NCI-H510A treated with DMSO at 0.1 percent for 48 hours (cell line): ENCODE measurements at places on chromosomes 2 and 18.

DNA sequence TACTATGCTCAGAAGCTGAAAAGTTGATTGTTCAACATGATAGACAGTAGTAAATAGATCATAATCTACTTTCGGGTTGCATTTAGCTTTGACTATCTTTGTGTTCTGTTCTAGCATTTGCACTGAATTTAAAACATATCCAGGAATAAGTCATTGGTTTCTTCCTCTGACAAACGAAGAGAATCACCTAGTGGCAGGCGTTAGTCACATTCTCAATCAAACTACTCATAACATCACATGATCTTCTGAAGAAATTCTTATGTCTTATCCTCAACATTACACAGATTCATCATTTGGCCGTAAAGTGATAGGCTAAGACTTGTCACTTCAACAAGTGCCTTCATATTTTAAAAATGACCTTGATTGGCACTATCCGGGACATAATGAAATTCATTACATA, 63.6 kb upstream of the TTC21B start:
- no peak for DNase-seq

- DNase-seq = no peak
Observed at GRCh38 chr2:171491292-171491691, 31.0 kb upstream of the CYBRD1 start.

DNA sequence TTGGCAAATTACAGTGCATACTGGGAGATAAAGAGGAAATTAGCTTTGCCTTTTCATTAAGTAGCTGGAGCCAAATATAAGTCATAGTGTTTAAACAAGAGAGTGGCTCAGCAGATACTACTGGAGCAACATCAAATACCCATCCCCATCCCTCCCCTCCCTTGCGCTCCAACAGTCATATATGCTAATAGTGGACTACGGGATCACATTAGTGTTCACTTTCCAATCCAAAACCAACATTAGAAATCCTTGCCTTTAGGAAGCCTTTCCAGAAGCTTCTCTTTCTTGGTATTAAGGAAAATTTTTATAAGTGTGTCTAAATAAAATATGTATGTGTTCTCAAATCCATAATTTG, 1669.3 kb downstream of the SUCLG1 start:
- no peak for DNase-seq

GRCh38 chr2:23529659-23530058, 144.7 kb downstream of the KLHL29 start:
- no peak for DNase-seq

DNA sequence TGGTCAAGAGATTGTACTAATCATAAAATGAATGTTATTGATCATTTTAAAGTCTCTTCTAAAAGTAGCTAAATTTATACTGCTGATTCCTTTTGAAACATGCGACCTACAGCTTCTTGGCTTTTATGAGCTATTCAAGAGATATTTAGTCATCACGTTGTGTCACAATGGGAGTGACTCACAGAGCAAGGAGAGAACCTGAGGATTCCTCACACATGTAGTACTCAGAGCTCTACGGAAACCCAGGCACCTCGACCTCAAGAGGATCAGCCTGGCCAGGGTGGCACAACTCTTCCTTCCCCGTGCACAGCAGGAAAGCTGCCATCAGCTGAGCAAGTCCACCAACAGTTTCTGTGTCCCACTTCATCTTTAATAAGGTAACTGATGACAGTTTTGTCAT, at the start of gene DHRS9:
TSS of gene DHRS9 (plus strand) at position 223 of the 400 bp plus-strand sequence. CDS start 12,019 bp downstream, outside the sequence.
- DNase-seq = no peak

- DNase-seq = no peak
Observed at GRCh38 chr2:46829231-46829995, 86.2 kb downstream of the MCFD2 start.

GRCh38 chr2:27212626-27213471, 781 bp upstream of the SLC5A6 start:
- DNase-seq = peak; percentile 32

- no peak for DNase-seq
Observed at GRCh38 chr2:112846031-112846430, 9.5 kb upstream of the IL1B start.

- peak; percentile 5 for DNase-seq
Observed at GRCh38 chr2:60468382-60469085, 84.9 kb downstream of the BCL11A start.

- no peak for DNase-seq
Observed at GRCh38 chr2:69335311-69335710, 51.7 kb downstream of the GFPT1 start.

DNA sequence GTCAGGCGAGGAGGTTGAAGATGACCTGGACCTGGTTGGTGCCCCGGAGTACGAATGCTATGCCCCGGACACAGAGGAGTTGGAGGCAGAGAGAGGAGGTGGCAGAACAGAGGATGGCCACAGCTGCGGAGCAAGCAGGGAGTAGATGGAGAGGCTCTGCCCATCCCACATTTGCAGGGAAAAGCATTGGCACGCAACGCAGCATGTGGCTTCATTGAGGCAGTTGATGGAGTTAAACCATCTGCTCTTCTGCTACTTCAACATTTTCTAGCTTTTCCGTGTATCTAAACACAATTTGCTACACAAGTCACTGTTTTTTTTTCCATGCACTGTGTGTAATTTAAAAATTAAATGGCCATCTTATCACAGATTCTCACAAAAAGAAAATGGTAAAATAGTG, 11.8 kb downstream of the RBFA start:
- no peak for DNase-seq

GRCh38 chr2:227325839-227326195, 766 bp downstream of the MFF start:
- DNase-seq = peak; percentile 50

DNA sequence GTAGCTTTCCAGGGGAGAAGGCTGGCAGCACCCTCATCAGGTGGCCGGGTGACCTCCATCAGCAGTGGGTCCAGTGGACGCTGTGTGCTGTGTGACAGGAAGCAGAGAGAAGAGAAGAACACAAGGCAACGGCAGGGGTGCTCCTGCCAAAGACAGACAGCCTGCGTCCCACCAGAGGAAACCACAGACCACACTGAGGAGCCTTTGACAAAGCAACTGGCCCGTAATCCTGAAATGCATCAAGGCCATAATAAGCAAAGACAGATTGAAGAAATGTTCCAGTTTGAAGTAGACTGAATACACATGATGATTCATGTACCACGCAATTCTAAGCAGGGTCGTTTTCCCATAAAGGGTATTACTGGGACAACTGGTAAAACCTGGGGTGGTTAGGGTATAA, 172.4 kb downstream of the FBXO15 start:
- DNase-seq = no peak

DNA sequence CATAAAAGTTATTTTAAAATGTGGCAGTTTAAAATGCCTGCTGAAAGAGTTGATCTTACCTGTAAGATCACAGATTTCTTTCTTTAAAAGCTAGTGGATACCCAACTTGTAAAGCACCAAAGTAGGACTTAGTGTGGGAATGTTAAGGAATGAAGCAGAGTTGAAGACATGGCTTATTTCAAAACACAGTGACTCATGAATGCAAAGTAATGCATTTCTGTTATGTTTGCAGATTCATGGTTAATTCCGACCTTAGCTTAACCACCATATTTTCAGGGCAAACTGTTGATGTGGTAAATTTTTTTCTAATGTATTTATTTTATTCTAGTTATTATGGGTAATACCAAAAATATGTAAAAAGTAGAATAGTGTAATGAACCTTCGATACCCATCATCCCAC, 206.8 kb upstream of the FOSL2 start:
- DNase-seq = no peak

- no peak for DNase-seq
Observed at GRCh38 chr2:187329586-187329985, 118.5 kb downstream of the CALCRL start.

GRCh38 chr2:216103213-216103612, 5.9 kb upstream of the XRCC5 start:
- no peak for DNase-seq

DNA sequence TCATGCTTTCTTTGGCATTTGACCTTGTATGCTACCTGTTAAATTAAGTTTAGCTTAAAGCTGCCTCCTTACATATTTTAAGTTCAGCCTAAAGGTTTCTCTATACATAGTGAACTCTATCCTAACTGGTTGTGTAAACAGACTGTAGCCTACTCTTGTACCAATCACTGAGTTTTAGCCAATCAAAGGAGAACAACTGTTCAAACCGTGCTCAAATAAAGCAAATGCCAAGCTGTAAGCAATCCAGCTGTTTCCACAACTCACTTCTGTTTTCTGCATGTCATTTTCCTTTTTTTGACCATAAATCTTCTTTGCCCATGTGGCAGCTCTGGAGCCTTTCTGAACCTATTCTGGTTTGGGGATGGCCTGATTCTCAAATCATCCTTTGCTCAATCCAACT, 1603.8 kb upstream of the ACVR2A start:
- no peak for DNase-seq

GRCh38 chr2:32882816-32883810, 63.6 kb upstream of the LTBP1 start:
- DNase-seq = no peak

GRCh38 chr2:199940373-199940772, 14.9 kb downstream of the TYW5 start:
- peak; percentile 4 for DNase-seq

DNA sequence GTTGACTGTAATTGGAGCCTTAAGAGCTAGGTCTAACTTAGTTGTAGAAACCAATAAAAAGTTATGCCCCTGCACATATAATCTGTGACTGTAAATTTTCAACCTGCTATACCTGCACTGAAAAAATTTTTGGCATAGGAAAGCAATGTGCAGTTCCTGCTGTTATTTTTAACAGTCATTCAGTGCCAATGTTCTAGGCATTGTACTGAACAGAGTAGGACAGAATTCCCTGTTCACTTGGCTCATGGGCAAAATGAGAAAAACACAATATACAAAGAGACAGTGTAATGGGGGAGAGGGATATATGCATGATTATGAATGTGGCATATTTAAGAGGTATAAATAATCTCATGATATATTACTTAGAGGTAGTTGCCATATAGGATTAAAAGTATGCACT, 458.0 kb downstream of the TGIF1 start:
- DNase-seq = no peak

DNA sequence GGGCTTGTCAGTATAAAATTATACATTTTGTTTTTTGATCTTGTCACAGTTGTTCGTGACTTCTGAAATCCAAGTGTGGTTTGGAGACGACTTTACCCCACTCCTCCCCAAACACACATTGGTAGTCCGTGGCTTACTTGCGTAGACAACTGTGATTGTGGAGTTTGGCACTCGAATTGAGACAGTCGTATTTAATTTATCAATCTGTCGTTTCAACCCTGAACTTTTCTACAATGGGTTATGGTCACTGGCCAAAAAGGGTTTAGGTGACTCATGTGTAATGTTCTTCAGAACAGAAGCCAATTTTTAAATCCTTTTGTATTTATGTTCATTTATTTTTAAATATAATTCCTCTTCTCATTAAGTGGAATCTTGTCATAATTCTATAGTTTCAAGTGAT, 129.9 kb downstream of the SPTBN1 start:
- DNase-seq = no peak

DNA sequence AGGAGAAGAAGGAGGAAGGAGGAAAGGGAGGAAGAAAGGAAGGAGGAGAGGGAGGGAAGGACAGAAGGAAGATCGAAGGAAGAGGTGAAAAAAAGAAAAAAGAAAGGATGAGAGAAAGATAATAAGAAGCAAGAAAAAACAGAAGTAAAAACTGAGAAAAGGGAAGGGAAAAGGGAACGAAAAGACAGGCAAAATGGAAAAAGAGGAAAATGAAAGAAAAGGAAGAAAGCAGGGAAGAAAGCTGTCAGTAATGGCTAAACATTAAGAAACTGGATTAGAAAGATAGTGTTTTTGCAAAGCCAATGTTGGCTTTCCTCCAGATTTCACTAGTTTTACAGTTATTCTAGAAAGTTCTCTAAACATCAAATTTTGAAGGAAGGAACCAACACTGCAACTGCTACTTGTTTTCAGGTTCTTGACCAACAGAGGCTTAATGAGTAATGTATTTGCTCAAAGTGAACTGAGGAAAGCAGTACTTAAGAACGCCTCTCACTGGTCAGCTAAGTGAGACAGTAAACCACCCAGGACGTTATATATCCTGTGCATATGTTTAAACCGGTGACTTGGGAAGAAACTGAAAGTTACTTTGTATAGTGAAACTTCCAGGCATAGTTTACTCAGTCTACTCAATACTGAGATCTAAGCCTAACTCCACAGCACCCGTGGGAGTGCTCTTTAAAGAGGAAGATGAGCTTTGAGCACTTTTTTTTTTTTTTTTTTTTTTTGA, 286.2 kb upstream of the TRIB2 start:
- no peak for DNase-seq

- DNase-seq = peak; percentile 43
Observed at GRCh38 chr2:69134306-69134945, 121.4 kb downstream of the ANTXR1 start.

- no peak for DNase-seq
Observed at GRCh38 chr2:213723707-213724106, 439.4 kb downstream of the SPAG16 start.

DNA sequence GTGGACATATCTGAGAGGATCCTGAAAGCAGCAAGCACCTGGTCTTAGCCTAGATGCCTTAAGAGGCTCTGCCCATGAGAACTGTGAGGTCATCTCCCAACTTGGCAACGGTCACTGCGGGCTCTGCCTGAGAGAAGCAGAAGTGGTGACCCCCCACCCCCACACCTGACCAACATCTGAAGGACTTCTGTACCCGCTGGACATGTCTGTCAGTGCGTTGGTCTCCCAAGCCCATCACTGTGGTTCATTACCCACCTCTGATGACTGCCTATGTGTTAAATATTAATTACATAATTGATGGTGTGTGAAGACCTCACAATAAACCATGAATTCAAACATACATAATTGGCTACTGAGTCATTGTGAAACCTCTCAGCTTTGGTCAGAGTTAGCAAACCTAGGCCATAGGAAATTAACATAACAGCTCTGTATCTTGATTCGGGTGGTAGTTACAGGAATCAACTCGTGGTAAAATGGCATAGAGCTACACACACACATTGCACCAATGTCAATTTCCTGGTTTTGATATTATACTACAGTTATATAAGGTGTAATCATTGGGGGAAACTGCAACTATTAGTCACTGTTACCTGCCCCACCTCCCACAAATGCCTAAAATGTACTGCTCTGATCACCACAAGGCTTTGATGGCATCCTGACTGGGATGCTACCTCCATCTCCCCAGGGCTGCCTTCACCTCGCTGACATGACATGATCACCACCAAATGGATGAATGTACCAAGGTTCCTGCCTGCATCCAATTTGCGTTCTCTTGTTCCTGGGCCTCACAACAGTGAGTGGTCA, 4.3 kb upstream of the GALNT1 start:
- DNase-seq = no peak

DNA sequence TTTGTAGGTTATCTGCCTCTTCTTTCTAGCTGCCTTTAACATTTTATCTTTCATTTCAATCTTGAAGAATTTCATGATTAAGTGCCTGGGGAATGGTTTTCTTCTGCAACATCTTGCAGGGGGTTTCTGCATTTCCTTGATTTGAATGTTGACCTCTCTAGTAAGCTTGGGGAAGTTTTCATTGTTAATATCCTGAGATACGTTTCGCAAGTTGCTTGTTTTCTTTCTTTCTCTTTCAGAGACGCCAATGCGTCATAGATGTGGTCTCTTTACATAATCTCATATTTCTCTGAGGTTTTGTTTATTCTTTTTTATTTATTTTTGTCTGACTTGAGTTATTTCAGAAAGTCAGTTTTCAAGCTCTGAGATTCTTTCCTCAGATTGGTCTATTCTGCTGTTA, 225.7 kb downstream of the XIRP2 start:
- DNase-seq = no peak
